NCI-H748 treated with DMSO at 0.1 percent for 48 hours (cell line): ENCODE measurements at places on chromosomes 12 and 14.

DNA sequence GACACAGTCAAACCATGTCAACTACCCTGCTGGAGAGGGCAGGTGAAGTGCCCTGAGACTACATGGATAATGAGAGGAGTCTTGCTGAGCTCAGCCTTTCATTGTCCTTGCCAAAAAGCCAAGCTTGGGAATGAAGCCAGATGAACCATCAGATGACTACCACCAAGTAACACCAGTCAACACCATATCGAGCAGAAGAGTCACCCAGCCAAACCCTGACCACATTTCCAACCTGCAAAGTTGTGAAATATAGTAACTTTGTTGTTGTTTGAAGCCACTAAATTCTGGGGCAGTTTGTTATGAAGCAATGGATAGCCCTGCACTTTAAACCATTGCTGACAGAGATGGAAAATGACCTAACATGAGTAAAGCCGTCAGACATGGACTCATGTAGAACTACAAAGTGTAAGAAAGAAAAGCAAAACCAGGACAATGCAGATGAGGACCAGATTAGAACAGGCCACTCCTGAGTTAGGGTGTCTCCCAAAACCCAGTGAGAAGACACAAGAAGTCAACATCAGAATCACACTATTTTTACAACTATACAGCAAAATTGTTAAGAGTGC is 12.5 kb upstream of the CRADD start:
- DNase-seq: no peak

- no peak for DNase-seq
These were observed 48.9 kb downstream of the TRAF3 start for GRCh38 chr14:102826161-102826560.

DNA sequence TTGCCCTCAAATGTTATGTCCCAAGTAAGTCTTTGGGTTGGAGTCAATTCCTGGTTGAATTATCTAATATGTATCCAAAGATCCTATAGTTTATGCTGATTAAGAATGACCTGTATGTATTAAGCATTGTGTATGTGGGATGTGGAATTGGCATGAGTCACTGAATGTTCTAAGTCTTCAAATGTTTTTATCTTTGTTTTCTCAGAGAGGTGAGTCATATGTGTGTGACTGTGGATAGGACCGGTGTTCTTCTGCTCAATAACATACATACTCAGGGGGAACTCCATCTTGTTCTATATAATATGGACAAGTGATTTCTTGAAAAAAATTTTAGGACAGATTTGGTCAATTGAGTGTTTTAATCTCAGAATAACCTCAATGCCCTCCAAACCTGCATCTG is 57.9 kb downstream of the NAV3 start:
- DNase-seq: no peak

GRCh38 chr12:130762319-130762675 is 46.2 kb upstream of the RIMBP2 start:
- DNase-seq: no peak

DNA sequence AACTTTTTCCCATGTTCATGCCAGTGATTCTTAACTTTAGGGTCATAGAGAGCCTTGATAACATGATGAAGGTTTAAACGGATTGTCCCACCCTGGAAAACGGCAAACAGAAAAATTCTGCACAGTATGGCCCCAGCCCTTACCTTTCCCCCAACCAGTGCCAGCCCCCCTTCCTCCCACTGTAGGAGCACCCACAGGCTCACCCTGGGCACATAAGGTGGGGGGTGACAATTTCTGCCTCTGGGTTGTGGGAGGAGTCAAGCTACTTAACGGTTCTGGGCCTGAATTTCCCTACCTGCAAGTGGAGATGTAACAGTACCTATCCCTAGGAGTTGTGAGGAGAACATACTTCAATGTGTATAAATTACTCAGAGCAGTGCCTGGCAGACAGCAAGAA is 18.0 kb downstream of the XRCC3 start:
- DNase-seq: no peak

- DNase-seq: no peak
These were observed 12.0 kb downstream of the KIF26A start for GRCh38 chr14:104150136-104151025.

DNA sequence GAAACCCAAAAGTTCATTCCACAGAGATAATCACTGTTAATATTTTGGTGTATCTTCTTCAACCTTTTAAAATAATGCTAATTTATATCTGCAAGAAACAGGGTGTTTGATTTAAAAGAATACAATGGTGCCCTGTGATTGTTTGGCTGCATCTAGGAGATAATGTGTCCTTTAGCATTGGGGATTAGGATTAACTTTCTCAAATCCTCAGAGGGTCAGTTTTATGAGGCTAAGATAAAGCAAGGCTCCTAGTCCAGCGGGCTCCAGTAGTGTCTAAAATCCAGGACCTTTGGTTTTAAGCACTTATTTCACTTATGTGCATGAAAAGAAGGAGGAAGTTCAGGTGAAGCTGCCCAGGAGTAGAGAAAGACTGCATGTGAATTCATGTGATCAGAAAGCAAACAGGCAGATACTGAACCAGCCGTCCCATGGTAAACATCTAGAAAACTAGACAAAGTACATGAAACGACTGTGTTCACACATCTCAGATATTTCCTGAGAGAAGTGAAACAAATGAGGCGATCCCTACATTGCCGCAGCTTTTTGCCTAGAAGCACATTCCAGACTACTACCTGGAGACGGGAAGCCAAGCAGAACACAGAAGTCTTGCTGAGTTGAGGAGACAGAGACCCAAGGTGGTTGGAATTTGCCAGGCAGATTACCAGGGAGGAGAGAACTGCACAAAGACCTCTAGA is 129.1 kb upstream of the MAX start:
- no peak for DNase-seq

- no peak for DNase-seq
These were observed 5.4 kb downstream of the UBR7 start for GRCh38 chr14:93212432-93212831.

GRCh38 chr12:105723494-105723893 is 393.0 kb downstream of the C12orf75 start:
- no peak for DNase-seq

DNA sequence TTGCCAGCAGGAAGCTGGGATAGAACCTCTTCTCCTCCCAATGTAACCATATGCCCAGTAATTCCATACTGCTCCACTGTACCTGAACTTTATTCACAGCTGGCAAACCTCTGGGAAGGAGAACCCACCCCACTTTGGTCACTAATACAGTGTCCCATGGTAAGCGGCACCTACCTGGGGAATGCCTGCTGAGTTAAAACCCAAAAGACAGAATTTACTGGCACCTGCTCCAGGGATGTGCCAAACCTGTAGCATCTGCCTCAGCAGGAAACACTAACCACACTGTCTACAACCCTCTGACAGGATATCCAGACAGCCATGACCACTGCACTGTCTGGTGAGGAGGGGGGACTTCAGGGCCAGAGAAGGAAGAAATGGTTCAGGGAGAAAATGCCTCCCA is 26.6 kb downstream of the DDX24 start:
- no peak for DNase-seq

DNA sequence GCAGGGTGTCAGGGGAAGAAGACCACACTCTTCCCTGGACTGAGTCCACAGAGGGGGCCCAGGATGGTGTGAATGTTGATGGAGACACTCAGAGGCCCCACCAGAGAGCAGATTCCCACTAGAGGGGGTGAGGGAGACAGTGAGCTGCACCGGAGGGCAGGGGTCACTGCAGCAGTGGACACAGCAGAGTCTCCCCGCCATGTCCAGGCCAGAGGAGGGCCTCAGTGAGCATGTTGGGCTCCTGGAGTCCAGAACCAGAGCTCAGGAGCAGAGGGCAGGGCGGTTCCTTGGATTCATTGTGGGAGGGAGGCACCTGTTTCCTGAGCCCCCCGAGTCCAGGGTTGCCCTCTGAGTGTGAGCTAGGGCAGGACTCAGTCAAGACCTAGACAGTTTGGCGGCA is 1.8 kb upstream of the KRT82 start:
- DNase-seq: no peak

- no peak for DNase-seq
These were observed 122.7 kb downstream of the SLC38A6 start for GRCh38 chr14:61103541-61104339.

- no peak for DNase-seq
These were observed 211.8 kb downstream of the BMP4 start for GRCh38 chr14:53744857-53745256.
